ENCODE measurements at places on chromosomes 11 and 22.

GRCh38 chr11:126361400-126361799 is 5.9 kb downstream of the ST3GAL4 start:
- no peak for DNase-seq

DNA sequence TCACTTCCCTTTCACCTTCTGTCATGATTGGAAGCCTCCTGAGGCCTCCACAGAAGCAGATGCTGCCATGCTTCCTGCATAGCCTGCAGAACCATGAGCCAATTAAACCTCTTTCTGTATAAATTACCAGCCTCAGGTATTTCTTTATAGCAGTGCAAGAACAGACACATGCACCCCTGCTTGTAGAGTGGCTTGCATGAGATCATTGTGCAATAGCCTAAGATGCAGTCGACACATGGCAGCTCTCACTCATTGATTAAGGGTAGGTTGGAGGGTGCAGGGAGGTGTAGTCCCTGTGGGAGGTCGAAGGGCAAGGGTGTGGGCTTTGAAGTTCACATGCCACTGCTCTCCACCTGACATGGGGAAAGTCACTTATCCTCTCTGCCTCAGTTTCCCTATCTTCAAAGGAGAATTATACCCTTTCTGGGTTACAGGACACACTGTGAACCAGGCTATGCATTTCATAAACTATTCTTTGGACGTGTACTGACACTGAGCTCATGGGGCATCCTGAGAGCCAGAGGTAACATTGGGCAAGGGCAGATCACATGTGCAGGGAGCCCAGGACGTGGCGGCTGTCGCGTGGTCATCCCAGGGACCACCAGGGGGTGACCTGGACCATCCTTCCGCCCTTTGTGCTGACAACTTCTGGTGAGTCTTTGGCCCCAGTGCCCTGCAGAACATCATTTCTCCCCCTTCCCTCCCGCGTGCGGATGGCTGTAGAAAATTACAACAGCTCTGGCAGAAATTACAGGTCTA is 69.2 kb upstream of the SHANK2 start:
- no peak for DNase-seq

- no peak for DNase-seq
Observed at GRCh38 chr11:8776209-8776608, 93.6 kb downstream of the RPL27A start.

DNA sequence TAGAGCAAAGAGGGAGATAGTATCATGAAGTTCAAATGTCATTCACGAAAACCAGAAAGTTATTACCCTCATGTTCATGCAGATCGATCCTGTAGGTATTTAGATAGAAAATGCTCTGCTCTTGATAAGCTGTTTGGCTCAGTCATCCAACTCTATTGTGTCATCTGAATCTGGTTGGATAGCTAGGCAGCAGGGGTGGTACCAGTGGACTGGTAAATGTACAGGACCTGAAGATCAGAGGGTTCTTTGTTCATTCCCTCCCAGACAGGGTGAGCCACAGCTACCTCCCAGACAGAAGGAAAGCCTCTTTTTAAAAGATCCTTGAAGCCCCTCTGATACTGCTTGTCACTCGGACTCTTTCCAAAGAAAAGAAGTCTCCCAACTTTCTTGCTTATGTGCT is 29.8 kb upstream of the DRD2 start:
- no peak for DNase-seq

GRCh38 chr11:3086114-3086513 is 28.9 kb upstream of the CARS1 start:
- no peak for DNase-seq

- DNase-seq: no peak
Observed at GRCh38 chr11:124760806-124761205, 1.3 kb downstream of the ESAM start.

GRCh38 chr11:78649361-78650215 is 74.9 kb upstream of the NARS2 start:
- no peak for DNase-seq

- peak; percentile 86 for DNase-seq
Observed at GRCh38 chr22:42655693-42656092, 6.5 kb upstream of the CYB5R3 start.

DNA sequence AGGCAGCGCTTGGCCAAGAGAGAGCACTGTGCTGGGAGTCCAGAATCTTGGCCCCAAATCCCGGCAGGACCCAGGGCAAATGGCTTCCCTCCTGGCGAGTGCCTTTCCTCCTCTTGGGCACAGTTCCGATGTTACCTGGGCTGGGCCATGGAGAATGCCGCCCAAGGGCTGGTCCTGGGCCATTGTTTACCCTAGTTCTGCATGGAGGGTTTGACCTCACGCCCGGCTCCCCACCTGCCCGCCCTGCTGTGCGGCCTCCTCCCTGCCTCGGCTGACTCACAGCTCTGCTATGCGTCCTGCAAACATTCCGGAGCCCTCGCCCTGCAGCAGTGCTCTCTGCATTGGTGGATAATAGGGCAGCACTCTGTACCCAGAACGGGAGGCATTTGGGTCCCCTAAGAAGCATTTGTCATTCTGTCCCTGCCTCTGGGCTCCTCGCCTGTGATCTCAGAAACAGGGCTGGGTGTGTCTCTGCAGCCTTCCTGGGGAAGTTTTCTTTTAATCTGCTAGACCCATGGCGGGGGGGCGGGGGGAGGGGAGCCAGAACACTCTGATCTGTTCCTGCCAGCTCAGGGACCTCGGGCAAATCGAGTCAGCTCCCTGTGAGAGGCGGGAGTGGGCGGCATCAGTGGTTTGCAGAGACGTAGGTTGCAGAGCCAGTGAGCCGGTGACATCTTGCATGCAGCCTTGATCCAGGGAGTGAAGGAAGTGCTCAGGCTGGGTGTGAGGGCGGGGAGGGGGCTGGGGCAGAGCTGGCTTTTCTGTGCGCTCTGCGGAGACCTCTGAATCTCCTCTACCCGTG is 32.9 kb upstream of the SMIM38 start:
- DNase-seq: no peak

DNA sequence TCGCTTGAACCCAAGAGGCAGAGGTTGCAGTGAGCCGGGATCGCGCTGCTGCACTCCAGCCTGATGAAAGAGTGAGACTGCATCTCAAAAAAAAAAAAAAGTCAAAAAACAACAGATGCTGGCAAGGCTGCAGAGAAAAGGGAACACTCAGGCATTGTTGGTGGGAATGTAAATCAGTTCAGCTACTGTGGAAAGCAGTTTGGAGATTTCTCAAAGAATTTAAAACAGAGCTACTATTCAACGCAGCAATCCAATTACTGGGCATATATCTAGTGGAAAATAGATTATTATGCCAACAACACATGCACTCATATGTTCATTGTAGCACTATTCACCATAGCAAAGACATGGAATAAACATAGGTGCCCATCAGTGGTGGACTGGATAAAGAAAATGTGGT is 89.7 kb downstream of the EFCAB6 start:
- DNase-seq: no peak

DNA sequence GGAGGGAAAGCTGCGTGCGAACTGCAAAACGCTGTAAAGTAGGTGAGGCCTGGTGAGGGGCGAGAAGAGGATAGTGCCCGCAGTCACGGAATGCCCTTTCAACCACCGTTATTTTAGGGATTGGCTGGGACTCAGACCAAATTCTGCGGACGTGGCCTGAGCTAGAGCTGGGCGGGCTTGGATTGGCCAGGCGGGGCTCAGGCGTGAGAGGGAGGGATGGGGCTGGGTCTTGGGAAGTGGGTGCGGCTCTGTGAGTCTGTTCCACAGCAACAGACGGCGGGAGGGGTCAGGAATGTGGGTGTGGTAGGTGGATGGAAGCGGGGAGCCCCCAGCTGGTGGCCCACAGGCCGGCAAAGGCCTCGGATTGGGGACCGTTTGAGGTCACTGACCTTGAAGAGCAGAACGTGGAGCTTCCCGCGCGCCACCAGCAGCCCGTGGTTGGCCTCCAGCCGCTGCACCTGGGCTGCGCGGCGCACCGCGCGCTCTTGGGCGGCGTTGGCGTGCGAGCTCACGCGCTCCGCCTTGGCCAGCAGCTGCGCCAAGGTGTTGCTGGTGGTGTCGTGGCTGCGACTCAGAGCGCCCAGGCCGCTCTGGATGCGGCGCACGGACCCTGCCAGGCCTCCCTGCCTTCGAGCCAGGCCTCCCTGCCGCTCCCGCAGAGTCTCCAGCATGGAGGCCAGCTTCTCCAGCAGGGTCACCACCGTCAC is 444 bp downstream of the CAVIN3 start:
- DNase-seq: no peak

DNA sequence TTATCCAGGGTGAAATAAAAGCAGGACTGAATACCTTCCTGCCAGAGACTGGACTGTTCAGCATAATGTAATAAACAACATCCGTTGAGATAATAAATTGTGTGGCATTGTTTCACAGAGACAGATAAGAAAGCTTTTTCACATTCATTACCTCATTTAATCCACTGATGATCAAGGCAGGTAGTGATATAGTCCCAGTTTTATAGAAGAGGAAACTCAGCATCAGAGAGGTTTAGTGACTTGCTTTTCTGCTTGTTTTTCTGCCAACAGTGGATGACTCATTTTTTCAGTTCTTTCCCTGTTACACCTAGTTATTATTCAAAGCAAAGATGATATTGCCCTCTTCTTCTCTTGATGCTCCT is 4.0 kb downstream of the MYO18B start:
- no peak for DNase-seq

DNA sequence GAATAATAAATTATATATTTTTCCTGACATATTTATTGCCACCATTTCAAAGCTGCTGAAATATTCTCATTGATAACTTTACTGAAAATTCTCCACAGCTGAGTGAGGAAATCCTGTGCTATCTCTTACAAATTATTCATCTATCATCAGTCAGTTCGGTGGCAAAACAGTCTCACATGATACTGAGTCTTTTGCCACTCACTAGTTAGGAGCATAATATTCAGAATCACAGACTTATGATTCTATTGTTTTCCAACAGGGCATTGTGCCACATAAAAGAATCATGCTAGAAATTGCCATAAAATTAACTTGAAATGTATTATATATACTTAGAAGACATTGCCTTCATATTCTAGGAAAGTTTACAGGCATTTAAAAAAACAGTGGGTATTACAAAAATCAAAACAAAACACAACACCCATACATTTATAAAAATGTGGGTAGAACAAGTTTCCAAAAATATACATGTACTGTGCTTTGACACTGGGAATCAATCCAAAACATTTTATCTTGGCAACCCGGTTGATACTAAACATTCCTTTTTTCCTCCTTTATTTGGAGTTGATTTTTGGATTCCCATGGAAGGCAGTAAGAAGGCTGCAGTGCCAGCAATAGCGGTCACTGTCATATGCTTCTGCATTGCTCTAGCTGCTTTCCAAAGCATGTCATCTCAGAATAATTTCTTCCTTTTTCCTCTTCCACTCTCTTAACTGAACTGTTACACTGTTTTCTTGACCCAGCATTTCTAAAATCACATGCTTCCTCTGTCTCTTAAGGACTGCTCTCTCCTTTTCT is 42.5 kb downstream of the ATG16L2 start:
- no peak for DNase-seq

DNA sequence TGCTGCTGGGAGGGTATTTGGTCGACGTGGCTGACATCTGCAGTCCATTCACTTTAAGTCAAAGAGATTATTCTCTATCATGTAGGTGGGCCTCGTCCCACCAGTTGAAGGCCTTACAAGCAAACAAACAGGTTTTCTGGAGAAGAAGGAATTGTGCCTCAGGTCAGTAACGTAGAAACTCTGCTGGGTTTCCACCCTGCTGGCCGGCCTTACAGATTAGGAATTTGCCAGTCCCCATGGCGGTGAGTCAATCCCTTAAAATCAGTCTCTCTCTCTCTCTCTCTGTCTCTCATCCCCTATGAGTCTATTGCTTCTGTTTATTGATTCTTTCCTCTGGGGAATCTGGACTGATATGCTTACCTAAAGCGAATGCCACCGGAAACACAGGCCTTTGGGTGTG is 75.4 kb upstream of the FGF3 start:
- no peak for DNase-seq

DNA sequence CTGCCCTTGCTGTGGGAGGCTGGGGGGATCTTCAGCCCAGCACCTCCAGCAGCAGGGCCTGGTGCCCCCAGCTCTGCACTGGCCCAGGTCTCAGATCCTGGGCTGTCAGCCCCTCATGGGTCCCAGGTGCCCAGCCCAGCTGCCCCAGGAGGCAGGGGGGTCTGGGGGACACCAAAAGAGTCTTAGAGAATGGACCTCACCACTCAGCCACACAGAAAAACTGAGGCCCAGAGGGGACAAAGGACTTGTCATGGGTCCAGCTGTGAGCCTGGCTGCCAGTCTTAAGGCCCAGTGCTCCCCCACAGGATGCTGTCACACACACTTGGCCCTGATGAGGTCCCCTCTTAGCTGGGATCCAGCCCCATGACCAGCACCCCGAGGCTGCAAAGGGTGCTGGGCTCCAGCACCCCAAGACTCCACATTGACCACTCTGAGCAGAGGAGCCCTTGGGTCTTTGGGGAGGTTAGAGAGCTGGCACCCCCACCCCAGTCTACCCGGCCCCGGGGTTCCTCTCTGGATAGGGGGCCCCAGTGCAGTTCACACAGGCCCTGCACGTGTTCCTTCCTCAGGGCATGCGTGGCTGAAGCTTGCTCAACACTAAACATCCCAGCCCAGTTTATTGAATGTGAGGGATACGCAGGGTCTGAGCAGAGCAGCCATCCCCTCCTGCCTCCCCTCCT is 54.4 kb downstream of the IGLL5 start:
- no peak for DNase-seq

GRCh38 chr11:72825661-72826060 is 11.4 kb downstream of the ATG16L2 start:
- DNase-seq: no peak

DNA sequence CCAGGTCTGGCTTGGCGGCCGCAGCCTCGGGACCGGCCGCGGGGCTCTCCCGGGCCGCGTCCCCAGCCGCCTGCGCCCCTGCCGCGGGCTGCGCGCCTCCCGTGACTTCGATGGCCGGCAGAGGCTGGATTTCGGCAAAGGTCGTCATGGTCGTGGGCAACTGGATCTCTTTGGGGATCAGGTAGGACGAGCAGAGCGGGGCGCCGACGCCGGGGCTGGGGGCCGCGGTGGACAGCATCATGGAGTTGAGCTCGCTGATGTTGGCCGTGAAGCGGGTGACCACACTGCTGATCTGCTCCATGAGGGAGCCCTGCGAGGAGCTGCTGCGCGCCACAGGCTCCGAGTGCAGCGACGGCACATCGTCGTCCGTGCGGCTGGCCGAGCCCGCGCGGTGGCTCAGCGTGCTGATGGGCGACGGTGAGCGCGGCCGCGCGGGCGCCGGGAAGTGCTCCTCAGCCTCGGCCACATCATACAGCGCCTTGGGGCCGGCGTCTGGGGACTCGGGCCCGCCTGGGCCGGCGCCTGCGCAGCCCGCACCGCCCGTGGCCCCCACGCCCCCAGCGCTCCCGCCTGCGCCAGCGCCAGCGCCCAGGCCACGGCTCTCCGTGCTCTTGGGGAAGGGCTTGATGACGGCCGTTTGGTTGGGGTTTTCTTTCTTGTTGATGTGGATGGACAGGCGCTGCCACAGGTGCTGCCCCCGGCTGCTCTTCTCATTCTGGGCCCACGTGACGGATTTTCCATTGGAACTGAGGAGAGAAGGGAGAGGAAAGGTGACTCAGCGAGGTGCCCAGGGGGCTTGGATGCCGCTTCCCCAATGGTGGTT is 171.4 kb upstream of the CTSC start:
- no peak for DNase-seq

DNA sequence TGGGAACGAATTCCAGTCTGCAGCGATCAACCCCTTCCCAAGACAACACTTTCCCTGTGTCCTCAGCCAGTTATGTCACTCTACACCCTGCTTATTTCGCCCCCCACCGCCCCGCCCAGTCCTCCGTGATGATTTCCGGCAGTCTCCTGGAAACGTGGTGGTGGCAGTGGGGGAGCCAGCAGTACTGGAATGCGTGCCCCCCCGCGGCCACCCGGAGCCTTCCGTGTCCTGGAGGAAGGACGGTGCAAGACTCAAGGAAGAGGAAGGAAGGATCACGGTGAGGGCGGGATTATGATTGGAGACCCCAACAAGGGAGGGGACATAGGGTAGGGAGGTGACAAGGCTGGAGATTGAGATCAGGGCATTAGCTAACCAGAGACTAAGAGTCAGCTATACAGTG is 4.1 kb downstream of the ROBO3 start:
- DNase-seq: no peak

All from NCI-H2029 (cell line).